Ammon's horn (tissue), 1 donor: ENCODE measurements at places on chromosomes 7 and 10.
A peak's percentile ranks its signal among the peaks of the same experiment; 100 is the strongest.

DNA sequence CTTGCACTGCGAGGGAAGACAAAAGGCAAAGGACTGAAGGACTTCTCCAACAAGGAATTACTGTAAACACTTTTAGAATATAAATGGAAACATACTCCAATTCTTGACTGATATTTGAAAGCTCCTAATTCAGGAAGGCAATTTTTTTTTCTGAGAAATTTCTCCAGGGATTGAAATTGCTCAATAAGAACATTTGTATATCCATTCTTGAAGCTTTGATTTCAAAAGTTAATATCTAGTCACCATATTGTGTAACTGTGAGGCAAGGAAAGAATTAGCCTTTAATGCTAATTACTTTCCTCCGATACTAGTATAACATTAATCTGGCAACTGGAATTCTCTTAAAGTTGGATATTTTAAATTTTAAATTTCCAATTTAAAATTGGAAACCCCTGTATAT is 188.4 kb upstream of the COL1A2 start:
- no peak for DNase-seq

- no peak for DNase-seq
These were observed 121.8 kb downstream of the ARID5B start for GRCh38 chr10:62023329-62023728.

GRCh38 chr7:116971869-116972268 is 18.6 kb downstream of the ST7 start:
- DNase-seq: no peak

DNA sequence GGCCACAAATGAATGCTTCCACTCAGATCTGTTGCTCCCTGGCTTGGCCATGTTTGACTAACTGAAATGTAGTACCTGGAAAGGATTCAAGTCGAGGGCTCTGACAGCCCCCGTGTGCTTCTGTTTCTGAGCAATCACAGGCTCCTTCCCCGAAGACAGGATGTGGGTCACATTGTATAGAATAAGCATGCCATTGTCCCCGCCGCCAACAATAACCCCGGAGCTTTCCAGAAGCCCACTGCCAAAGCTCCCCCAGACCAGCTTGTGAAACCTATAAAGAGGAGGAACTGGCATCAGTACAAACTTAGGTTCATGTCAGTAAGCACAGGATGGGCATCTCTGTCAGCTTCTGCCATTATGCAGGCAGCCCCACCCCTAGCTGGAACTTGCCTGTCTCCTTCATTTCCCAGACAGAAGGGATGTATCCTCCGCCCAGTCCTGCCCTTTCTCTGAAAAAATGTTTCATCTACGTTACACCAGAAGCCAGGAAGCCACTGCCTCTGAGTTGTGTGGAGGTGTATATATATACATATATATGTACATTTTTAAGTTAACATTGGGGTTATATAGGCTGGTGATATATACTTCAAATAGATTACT is 10.3 kb downstream of the SEC31B start:
- no peak for DNase-seq

- no peak for DNase-seq
These were observed 462.5 kb downstream of the PTPRN2 start for GRCh38 chr7:158125091-158125490.

DNA sequence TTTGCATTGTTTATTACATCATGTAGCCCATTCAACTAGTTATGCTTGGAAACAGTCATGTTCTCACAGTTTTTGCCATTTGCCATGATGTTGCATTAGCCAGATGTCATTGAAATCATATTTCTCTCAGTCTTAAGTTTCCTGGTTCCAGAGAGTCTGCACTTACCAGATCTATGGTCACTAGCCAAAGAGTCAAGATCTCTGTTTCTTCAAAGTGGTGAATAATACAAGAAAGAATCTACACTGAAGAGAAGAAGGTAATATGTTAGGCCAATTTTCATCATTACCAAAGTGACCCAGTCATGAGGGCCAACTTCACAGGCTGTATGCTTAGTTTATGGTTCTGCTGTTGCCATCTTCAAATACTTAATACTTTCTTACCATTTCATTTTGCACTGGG is 89.0 kb upstream of the PHYHIPL start:
- DNase-seq: no peak

DNA sequence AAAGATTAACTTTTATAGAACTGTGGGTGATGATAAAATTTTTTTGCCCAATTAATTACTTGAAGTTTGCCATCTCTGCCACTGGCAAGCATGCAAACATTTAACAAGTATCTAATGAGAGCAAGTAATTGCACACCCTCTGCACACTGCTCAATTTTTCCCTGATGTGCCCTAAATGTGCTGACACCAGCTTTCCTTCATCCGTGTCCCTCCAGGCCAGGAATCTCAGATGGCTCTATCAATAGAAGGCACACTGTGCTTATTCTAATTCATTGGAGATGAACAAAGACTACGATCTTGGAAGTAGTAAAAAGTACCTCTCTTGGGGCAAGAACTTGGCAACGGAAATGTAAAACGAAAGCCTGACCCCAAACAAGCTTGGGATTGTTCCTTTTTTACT is 212.1 kb downstream of the GPR37 start:
- no peak for DNase-seq

- DNase-seq: no peak
These were observed 96.5 kb downstream of the STRA8 start for GRCh38 chr7:135330088-135330487.

GRCh38 chr7:150969475-150969874 is 8.6 kb downstream of the KCNH2 start:
- DNase-seq: no peak

- DNase-seq: peak; percentile 53
These were observed 1.2 kb downstream of the TPK1 start for GRCh38 chr7:144834641-144835144.
